H54 (cell line): ENCODE measurements at places on chromosomes 5 and 9.

GRCh38 chr5:179307931-179308471 lies 37.3 kb downstream of the ADAMTS2 start:
- no peak for DNase-seq

GRCh38 chr5:95799191-95799835 lies 23.2 kb downstream of the GLRX start:
- no peak for DNase-seq

- DNase-seq = no peak
Observed at GRCh38 chr5:90866915-90867731, 308.5 kb downstream of the ADGRV1 start.

- no peak for DNase-seq
Observed at GRCh38 chr9:17719053-17719452, 140.2 kb downstream of the SH3GL2 start.

- DNase-seq = no peak
Observed at GRCh38 chr5:9619331-9620092, 10.6 kb downstream of the TAS2R1 start.

GRCh38 chr9:123338710-123339665 lies 17.0 kb upstream of the CRB2 start:
- no peak for DNase-seq

DNA sequence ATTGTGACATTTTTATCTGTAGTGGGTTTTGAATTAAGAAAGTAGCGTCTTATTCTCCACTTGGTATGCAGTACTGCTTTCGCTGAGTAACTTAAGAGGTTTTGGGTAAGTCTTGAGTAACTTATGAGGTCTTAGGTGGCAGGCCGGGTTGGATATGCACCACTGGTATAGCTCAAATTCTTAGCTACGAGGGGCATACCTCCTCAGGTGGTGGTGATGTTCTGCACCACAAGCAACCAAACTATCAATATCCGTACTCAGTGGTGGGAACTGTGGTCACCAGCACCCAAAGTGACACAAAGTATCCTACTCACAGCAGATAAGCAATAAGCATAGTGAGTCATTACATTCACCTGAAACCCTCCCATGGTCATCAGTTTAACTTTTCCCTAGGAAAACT lies 13.7 kb downstream of the SMC2 start:
- DNase-seq = no peak

- DNase-seq = no peak
Observed at GRCh38 chr9:130817914-130818313, 17.1 kb upstream of the ABL1 start.

- DNase-seq = no peak
Observed at GRCh38 chr9:80437825-80438224, 866.1 kb downstream of the TLE4 start.

- no peak for DNase-seq
Observed at GRCh38 chr5:48192-48591, 43.8 kb upstream of the PLEKHG4B start.
